Activated CD4-positive, alpha-beta T cell treated with anti-CD3 and anti-CD28 coated beads, Interleukin-2, Interleukin-4, amounts not matched to agents 100 ng/mL and 50 ng/mL, durations not matched to agents 16 hours and 8 hours (primary cell): ENCODE measurements at places on chromosomes 5 and 9.

GRCh38 chr5:112237456-112237855 is 181.6 kb downstream of the EPB41L4A start:
- no peak for DNase-seq

DNA sequence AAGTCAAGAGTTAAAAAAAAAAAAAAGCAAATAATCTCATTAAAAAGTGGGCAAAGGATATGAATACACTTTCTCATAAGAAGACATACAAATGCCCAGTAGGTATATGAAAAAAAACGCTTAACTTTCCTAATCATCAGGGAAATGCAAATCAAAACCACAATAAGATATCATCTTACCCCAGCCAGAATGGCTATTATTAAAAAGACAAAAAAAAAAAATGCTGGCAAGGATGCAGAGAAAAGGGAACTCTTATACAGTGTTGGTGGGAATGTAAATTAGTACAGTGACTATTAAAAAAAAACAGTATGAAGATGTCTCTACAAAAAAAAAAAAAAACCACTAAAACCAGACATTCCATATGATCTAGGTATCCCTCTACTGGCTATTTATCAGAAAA is 79.4 kb downstream of the LPAR1 start:
- DNase-seq, result no peak

DNA sequence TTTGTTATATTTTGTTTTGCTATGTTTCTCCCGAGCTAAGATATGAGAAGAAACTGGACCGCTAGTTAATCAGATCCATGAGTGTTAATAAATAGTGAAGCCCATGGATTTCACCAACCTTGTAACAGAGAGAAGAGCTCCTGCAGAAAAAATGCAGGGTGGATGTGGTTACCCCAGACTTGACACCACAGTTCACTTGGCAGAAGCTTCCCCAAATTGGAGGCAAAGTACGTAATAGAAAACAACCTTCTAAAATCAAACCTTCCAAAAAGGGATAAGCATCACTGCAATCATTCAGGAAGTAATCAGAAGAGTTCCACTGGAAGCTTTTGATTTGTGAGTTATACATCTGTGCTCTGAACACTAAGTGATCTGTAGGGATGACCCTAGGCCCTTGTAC is 267.5 kb downstream of the ACTL7B start:
- no peak for DNase-seq

GRCh38 chr9:133098871-133099270 is 22.2 kb downstream of the RALGDS start:
- no peak for DNase-seq

GRCh38 chr5:78920604-78921003 is 64.5 kb downstream of the ARSB start:
- no peak for DNase-seq

DNA sequence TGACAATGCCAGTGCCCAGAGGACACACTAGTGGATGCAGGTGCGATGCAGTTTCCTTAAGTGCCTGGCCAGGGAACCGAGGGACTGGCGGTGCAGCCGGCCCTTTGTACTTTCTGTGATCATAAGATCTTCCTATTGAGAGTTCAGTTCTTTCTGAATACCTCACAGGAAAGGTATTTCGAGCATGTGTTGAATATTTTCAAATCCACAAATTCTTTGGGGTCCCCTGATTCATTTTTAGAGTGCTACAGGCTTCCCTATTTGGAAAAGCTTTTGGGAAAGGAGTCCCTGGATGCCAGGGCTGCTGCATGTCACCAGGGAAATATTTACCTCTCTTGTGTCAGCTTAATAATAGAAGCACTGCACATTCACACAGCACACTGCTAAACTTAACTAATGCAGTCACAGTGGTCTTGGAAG is 281.5 kb downstream of the GADD45G start:
- DNase-seq, result no peak

- no peak for DNase-seq
Measured at GRCh38 chr5:120419127-120419526, 45.0 kb upstream of the PRR16 start.

- no peak for DNase-seq
Measured at GRCh38 chr5:20832204-20833080, 844.4 kb upstream of the CDH18 start.

DNA sequence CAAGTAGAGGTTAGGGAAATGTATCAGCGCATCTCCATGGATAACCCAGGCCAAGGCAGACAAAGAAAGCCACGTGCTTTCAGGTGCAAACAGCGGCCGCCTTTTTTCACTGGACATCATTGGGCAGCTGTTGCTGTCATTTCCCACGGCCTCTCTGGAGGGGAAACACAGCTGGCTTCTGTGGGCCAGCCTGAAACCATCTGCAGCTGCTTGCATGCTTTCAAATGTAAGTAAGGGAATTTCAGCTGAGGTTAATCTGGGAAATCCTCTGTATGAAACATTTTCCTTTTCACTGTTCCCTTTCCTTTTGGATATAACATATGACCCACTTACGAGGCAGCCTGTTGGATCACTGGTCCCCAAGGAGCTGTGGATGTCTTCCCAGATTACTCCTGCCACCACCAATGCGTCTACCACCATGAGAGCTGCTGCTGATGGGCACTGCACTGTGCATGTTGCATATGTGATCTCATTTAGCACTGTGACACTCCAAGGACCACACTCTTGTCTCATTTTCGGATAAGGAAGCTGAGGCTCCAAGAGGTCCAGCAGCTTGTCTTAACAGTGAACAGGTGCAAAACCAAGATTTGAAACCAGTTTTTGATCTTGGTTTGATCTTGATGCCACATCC is 106.3 kb downstream of the C9orf152 start:
- DNase-seq, result no peak

- no peak for DNase-seq
Measured at GRCh38 chr5:68443091-68443490, 227.5 kb downstream of the PIK3R1 start.

GRCh38 chr5:168015506-168015905 is 275.9 kb upstream of the WWC1 start:
- no peak for DNase-seq

GRCh38 chr5:139110526-139111168 is 87.5 kb downstream of the SIL1 start:
- DNase-seq, result no peak

DNA sequence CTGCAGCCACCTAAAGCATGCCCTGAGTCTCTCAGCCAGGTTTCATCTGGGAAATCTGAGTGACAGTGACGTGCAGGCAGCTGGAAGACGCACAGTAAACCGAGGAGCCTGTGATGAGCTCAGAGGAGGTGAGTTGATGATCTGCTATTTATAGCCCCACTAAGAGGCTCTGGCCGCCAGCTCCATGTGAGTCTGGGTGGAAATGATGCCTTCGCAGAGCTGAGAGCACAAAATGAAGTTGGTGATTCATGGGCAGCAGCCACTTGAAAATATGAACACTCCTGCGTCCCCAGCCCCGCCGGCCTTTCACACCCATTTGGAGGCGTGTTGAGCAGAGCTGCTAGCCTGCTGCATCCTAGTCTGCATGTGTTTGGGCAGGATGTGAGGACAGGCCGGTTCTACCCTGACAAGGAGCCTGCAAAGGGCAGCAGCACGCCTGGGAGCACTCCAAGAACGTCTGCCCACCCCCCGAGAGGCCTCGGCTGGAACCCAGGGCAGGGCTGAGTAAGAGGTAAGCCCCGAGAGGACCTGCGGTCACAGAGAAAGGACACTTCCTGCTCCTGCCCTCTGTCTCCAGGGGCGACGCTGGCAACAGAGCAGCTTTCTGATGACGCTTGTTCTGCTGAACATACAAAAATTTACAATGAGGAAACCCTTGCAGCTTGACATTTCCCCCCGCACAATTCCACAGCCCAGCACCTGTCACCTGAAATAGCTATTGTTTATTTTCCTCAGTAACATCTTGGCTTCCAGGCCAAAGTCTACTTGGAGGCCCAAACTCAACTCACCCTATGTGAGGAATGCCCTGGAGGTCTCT is 25.1 kb upstream of the CDKN2AIPNL start:
- DNase-seq, result peak; percentile 38

GRCh38 chr9:73011956-73012355 is 59.1 kb upstream of the ALDH1A1 start:
- DNase-seq, result no peak

GRCh38 chr5:129973716-129974426 is 69.6 kb downstream of the CHSY3 start:
- no peak for DNase-seq
